Stimulated activated CD8-positive, alpha-beta memory T cell treated with anti-CD3 and anti-CD28 coated beads, Interleukin-4, amount 100 ng/mL, for 1 hour (primary cell): ENCODE measurements at places on chromosomes 4 and X.

DNA sequence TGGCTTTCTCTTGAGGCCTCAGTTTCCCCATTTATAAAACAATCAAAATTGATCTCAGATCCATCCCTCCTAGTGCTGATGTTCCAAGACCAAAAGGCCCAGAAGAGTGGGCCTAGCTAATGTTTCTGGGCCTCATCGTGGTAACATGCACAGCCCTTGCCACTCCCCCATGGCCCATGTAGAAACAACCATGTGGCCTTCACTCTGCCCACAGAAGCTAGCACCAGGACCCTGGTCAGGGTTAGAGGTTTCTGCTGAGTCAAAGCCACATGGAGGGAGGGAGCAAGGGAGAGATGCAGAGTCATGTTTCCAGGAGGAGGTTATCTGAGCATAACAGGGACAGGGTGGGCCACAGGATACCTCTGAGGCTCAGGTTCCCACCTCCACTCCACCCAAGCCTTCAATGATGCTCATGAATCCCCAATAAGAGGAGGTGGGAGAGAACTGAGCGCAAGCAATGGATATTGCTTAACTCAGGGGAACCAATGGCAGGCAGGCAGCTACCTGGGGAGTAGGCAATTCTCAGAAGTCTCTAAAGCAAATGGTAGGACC lies 16.9 kb downstream of the OTUD5 start:
- no peak for DNase-seq

GRCh38 chr4:142272452-142272851 lies 573.6 kb downstream of the INPP4B start:
- DNase-seq: no peak

DNA sequence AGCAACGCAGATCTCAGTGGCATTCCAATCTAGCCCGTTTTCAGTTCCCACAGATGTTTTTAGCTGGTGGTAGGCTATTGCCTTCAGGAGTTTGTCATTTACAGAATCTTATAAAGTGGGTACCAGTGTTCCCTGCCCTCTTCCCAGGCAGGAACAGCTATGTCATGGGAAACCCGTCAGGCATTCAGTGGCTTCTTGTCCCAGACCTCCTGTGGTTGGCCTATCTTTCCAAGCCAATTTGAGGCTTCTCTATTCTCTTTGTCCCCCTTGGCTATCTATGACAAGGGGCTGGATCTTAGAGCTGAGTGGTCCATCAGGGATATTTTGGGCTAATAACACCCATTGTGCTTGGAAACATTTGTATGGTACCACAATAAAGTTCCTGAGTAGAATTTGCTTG lies 33.6 kb upstream of the RPL34 start:
- no peak for DNase-seq

- no peak for DNase-seq
Measured at GRCh38 chr4:25865586-25865985, 2.8 kb upstream of the SEL1L3 start.

- no peak for DNase-seq
Measured at GRCh38 chr4:79823148-79823763, 249.8 kb downstream of the ANTXR2 start.
